ENCODE measurements at places on chromosomes 3 and 15.

DNA sequence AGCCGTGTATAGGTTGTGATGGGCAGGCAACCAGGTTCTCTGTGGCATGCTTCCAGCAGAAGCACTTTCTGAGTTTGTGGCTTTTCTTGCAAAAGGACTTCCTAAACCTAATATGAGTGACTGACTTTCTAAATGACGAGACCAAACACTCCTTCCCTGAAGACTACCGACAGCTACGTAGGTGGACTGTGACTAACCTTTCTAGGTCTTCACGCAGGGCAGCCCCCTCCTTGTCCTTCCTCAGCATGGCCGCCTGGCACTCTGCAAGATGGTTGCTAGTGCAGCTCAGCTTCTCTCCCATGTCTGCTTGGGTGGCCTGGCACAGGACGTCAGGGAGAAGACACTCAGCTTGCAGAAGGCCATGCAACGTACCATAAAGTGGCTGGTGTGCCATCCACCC is 20.9 kb downstream of the CXCR6 start:
- no peak for DNase-seq

DNA sequence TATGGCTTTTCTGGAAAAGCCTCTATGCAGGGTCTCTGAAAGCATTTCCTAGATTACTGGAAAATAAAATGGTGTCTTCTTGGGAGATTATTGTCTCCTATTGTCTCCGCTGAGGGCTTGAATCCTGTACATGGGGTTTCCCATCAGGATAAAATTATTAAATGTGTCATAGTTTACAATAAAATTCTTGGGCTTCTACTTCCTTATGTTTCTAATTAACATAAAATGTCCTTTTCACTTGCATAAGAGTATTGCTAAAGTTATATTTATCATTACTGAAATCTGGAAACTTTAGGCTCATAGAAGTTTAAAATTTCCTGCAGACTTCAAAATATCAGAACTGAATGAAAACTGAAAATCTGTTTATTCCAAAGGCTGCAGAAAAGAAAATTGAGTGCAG is 595.5 kb upstream of the AGTR1 start:
- DNase-seq, result no peak

DNA sequence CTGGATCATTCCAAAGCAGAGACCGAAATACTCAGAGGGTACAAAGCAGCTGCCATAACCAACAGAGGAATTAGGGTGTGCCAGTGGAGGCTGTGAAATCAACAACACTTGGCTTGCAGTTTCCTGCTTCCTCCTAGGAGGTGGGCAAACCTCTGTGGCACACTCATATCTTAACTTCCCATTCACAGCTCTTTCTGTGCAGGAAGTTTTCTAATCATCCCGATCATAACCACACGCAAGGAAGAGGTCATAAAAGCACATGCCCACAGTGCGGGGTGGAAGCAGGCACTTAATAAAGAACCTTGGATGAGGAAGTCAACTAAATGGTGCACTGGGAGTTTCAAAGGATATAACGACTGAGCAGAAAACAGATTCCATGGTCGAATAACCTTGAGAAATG is 5.1 kb downstream of the SCAMP2 start:
- DNase-seq, result peak; percentile 93

GRCh38 chr15:95350908-95351307 is 979.6 kb upstream of the NR2F2 start:
- no peak for DNase-seq

DNA sequence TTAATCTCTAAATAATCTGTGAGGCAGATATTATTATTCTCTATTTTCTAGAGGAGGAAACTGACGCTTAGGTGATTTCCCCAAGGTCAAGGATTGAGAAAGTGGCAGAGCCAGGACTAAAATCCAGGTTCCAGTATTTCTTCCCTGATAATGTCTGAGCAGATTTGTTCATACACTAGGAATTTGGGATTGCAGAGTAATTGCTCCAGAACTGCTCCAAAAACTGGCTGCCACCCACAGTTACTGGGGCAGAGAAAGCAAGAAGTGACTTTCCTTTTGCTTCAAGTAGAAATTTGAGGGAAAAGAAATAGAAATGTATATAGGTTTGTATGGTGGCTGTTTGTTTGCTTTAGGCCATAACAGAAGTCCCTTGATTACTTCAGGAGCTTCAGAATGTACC is 60.6 kb downstream of the SLC12A8 start:
- no peak for DNase-seq

GRCh38 chr3:185332026-185332735 is 30.8 kb upstream of the MAP3K13 start:
- DNase-seq, result peak; percentile 90

- DNase-seq, result no peak
These were observed 134.7 kb downstream of the TMCC1 start for GRCh38 chr3:129758785-129759320.

GRCh38 chr15:86624261-86625036 is 544.8 kb downstream of the AGBL1 start:
- peak; percentile 55 for DNase-seq

- peak; percentile 67 for DNase-seq
These were observed 1122.0 kb downstream of the ROBO1 start for GRCh38 chr3:78645628-78646310.

GRCh38 chr15:73087098-73087497 is 34.8 kb downstream of the NEO1 start:
- DNase-seq, result no peak

- no peak for DNase-seq
These were observed 97.7 kb downstream of the HHLA2 start for GRCh38 chr3:108394016-108394415.

DNA sequence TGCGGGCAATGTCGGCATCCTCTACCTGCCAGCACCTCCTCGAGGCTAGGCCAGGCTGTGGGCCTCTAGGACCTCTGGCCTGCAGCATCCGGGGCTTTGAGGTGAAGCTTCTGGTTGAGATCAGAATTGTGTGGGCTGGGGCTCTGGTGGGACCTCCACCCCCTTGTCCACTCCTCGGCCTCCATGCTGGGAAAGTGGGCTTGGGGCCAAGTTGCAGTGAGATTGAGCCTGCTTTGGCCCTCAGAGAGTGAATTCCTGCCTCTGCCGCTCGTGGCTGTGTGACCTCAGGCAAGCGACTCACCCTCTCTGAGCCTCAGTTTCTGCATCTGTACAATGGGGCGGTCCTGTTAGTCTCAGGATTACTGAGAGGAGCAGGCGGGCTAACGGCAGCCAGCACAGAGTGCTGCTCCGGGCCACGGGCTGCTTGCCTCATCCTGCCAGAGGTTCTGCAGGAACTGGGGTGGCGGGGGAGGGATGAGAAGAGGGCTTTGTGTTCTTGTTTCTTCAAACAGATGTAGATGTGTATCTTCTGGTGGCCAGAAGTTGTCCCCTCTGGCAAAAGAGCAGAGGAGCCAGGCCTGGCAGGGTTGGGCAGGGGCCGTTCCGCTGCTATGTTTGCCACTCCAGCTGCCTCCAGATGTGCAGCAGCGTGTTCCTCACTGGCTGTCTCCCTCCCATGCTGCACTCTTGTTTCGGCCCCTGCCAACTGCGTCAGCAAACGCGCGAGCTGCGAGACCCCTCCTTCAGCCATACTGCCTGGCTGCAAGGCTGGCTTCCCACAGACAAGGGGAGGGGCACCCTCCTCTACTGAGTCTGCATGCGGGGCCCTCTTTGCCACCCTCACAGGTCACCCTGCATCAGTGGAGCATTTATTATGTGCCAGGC is 33.7 kb downstream of the FBLN2 start:
- no peak for DNase-seq

DNA sequence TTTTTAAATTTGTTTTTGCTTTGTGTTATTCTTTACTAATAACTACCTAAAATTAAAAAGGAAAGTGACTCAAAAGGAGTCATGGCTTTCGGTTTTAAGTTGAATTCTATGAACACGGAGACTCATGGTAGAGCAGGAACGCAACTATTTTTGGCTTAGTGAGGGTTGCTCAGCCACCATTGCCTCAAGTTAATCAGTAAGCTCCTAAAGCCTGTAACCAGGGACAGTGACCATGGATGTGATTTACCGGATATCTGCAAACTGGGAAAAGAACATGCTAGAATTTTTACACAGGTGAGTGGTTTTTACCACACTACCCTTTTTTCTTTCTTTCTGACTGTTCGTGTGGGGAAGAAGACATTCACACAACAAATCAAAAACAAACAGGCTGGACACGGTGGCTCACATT is 11.8 kb downstream of the SLC12A8 start:
- no peak for DNase-seq

DNA sequence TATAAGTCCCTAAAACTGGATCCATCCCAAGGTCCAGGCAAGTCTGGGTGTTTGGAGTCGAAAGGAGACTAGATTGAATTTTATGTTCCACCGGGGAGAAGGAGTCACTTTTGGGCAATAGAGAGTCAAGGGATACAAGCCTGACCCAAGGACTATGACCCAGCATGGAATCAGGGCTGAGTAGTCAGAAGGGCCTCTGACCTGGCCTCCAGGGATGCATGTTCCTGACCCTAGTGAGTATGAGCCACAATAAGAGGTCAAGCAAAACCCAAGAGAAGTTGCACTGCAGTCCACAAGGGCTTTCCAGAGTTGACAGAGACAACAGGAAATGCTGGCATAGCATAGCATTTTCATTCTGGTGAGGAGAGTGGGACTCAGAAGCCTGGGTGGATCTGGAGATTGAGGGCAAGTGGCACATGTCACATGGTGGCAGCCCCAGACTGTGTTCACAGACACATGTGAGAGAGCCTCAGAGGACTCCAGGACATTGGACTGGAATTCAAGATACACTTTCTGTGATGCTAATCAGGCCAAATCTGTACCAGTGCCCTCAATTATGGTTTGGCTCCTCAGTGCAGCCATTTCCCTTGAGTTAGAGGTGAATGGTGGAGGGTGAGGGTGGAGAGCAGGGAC is 66.9 kb downstream of the TFG start:
- no peak for DNase-seq

GRCh38 chr3:122183521-122183892 is at the start of gene CASR:
Gene CASR, plus strand, starts transcription at chr3:122183668. Its CDS starts 70,522 bp downstream, at chr3:122254190.
- no peak for DNase-seq

GRCh38 chr3:65265511-65265910 is 577.7 kb upstream of the ADAMTS9 start:
- DNase-seq, result no peak

GRCh38 chr15:40264321-40265153 is 18.3 kb downstream of the ANKRD63 start:
- no peak for DNase-seq

DNA sequence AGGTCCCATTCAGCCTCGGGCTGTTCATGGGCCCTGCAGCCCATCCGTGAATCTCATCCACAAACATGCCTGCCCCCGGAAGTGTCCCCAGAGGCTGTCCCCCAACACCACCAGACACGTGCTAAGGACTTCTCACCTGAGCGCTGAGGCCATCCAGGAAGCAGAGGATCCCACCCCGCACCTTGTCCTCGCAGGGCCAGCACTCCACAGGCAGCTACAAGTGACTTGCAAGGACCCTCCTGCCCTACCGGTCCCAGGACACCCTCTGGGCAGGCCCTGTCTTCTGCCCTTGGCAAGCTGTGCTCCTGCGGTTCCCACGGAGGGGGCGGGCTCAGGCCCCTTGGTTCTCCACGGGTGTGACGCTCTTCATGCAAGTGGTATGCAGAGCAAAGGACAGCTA is 146.0 kb downstream of the NUP210 start:
- DNase-seq, result no peak

GRCh38 chr15:101672298-101672697 is 20.1 kb upstream of the TM2D3 start:
- no peak for DNase-seq

DNA sequence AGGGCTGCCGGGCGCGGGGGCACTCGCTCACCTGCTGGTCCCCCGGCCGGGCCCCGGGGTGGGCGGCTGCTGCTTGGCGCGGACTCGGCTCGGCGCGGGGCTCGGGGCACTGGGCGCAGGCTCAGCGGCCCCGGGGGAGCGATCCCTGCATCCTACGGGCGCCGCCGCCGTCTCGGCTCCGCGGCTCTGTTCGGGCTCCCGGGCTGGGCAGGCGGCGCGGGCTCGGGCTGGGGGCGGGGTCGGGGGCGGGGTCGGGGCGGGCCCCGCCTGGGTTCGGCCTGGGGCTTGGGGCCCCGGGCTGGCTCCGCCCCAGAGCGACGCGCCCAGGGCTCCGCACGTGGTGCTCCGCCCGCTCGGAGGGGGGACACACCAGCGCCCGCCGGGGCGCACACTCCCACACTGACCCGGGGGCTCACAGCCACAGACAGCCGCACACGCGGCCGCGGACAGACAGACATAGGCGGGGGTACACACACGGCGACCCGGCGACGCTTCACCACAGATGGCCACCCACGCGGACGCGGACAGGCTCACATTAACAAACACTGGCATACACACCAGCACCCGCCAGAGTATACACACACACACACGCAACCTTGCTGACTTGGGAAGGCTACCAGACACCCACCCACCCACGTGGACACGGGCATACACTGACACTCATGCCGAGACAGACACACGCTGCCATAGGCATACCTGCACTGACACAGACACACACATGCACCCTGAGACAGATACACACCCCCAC is at the start of gene SCN5A:
Gene SCN5A (minus strand): TSS at position 188 of the 748 bp plus-strand sequence. CDS start 16,380 bp downstream, outside the sequence.
- DNase-seq, result peak; percentile 53

- DNase-seq, result no peak
These were observed 260.9 kb upstream of the KCNMB2 start for GRCh38 chr3:178275311-178275710.

GRCh38 chr3:60603860-60604259 is 647.4 kb downstream of the FHIT start:
- DNase-seq, result no peak

- DNase-seq, result no peak
These were observed 37.1 kb downstream of the SEC22C start for GRCh38 chr3:42544492-42545283.

DNA sequence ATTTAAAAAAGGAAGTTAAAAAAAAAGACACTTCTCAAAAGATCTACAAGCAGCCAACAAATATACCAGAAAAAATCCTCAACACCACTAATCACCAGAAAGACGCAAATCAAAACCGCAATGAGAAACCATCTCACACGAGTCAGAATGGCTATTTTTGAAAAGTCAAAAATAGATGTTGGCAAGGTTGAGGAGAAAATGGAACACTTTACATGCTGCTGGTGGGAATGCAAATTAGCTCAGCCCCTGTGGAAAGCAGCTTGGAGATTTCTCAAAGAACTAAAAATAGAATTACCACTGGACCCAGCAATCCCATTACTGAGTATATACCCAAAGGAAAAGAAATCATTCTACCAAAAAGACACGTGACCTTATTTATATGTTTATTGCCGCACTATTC is 574.7 kb upstream of the ADAMTS9 start:
- no peak for DNase-seq

DNA sequence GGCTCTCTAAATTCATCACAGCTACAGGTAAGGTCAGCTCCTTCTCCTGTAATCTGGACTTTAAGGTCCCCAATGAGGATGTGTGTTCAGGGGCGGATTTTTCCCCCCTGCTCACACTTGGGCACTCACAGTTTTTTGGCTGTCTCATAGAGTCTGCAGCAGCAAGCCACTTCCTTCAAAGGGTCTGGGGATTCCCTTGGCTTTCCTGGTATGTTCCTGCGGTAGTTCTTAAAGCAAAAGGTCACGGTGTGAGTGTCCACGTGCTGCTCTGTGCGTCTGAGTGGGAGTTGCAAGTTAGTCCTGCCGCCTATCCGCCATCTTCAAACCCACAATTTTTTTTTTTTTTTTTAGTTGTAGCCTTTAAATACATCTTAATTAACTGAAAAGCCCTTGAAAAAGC is 15.4 kb upstream of the CFAP20DC start:
- no peak for DNase-seq

GRCh38 chr3:151156618-151157216 is 46.3 kb downstream of the GPR171 start:
- peak; percentile 70 for DNase-seq

- no peak for DNase-seq
These were observed 130.5 kb upstream of the THRB start for GRCh38 chr3:24624938-24625681.

- DNase-seq, result no peak
These were observed 202.8 kb upstream of the MRPL3 start for GRCh38 chr3:131705558-131706051.
